ENCODE measurements at places on chromosomes 12 and 14.

DNA sequence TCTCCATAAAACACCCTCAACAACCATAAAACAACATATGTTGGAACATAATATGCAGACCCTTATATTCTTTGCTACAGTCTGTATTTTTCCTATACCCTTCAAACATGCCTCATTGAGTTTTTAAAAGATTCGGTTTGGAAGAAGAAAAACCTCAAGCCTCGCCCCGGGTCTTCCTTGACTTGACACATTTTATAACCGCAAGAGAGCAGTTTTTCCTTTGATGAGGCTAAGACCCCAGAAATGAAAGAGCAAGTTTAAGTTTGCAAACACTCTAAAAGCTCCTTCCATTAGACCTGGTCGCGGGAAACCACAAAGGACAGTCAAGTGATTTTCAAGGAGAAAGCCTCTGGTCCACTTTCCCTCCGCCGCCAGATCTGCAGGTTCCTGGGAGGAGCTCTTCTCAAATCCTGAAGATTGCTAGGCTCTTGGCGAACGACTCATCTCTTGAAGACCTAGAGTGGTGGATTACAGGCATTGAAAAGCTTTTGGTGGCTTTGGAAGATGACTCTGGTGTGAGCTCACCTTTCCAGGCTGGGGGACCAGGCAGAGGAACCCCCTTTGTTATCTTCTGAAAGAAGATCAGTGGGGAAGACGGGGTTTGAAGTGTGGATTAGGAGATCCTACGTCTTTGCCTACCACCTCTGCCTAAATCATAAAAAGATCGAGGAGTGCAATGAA lies at the start of gene ASCL4:
Gene ASCL4, plus strand, starts transcription at position 356 of the 681 bp plus-strand sequence. CDS start 515 bp downstream, outside the sequence.
- DNase-seq: no peak

GRCh38 chr14:95286645-95287044 lies 33.1 kb downstream of the CLMN start:
- DNase-seq: no peak

- no peak for DNase-seq
Measured at GRCh38 chr12:3542911-3543310, 51.9 kb downstream of the PRMT8 start.

DNA sequence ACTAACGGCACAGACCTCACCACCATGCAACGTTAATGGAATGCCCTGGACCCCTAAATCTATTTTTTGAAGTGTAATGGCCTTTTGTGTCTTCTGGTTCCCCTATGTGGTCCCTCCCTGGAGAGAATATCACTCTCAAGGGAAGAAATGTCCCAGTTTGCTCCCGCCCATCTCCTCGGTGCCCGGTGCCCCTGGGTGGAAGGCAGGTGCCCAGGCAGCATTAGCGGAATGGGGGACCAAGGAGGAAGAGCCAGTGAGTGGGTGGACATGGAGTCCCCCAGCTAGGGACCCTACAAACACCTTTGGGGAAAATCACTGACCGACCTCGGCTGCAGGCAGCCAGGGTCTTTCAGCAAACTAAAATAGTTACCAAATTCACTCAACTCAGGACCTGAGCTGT lies 212.1 kb upstream of the RTL1 start:
- DNase-seq: no peak

DNA sequence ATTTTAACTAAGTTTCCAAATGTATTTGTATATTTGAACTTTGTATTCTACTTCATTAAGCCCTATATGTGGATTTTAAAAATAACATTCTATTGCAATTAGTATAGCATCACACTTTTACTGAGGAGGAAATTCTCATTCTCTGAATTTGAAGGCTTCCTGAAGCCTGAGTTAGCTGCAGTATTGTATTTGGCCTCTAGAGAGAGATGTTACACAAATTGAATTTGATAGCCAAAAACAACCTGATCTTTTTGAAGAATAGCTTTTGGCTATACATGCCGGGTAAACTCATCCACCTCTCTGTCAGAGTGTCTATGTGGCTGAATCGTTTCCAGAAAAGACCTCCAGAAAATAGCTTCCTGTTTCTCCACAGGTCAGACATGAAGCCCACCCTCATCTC lies 316.5 kb upstream of the OR4E1 start:
- no peak for DNase-seq

DNA sequence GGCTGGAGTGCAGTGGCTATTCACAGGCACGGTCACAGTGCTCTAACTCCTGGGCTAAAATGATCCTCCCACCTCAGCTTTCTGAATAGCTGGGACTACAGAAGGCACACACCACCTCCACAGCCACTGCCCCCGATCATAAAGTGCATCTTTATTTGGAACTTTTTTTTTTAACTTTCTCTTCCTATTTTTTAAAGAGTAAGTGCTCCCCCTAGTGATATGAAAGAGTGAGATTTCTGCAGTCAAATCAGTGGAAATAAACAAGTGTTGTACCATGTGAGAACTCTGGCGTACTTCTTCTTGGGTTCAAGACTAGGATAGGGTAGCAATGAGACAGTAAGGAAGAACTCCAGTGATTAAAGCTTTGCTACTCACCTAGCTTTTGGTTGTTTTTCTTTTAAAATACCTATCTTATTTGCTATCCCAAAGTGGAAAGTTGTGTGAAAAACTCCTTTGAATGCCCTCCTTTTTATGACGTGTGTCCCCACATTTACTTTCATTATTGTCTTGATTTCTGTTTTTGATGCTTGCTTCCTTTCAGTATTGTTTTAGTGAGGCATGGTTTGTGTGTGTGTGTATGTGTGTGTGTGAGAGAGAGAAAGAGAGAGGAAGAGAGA lies 6.6 kb downstream of the PPP4R4 start:
- no peak for DNase-seq

DNA sequence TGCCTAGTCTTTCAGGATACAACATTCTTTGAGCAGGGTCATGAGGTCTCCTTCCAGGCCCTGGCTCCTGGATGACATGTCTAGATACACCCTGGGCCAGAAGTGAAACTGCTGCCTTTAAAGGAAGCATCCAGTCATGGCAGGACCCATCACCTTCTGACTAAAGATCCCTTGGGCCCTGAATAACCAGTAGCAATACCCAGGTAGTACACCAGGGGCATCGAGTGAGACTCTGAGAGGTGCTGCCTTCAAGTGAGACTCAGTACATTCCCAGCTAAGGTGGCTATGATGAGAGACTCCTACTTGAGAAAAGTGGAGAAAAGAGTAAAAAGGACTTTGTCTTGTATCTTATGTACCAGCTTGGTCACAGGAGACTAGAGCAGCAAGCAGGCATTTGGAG lies 23.5 kb downstream of the OR6C68 start:
- DNase-seq: no peak

GRCh38 chr12:46523863-46524770 lies 151.5 kb upstream of the SLC38A2 start:
- DNase-seq: peak; percentile 47

- DNase-seq: no peak
Measured at GRCh38 chr14:74840603-74841030, 35.3 kb downstream of the PROX2 start.

GRCh38 chr12:128611736-128612135 lies 212.0 kb downstream of the SLC15A4 start:
- DNase-seq: no peak

- no peak for DNase-seq
Measured at GRCh38 chr14:84071061-84071460, 1458.9 kb upstream of the FLRT2 start.

DNA sequence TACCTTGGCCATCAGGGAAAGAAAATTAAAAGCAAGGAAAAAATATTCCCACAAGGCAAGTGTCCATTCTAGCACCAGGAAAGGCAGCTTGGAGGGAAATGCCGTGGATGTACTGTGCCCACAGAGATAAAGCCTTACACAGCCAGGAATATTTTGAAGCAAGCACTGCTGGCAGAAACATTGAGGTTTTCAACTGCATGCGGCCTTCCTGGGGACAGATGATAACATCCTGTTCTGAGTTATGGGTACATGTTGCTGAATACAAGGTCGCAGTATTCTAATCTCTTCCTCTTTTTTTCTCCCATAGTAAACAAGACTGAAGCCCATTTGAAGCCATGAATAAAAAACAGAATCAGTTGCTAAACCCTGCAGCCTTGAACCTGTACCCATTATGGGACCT lies 197.1 kb downstream of the BTG1 start:
- no peak for DNase-seq

GRCh38 chr14:89667983-89668382 lies 250.9 kb upstream of the FOXN3 start:
- DNase-seq: no peak

DNA sequence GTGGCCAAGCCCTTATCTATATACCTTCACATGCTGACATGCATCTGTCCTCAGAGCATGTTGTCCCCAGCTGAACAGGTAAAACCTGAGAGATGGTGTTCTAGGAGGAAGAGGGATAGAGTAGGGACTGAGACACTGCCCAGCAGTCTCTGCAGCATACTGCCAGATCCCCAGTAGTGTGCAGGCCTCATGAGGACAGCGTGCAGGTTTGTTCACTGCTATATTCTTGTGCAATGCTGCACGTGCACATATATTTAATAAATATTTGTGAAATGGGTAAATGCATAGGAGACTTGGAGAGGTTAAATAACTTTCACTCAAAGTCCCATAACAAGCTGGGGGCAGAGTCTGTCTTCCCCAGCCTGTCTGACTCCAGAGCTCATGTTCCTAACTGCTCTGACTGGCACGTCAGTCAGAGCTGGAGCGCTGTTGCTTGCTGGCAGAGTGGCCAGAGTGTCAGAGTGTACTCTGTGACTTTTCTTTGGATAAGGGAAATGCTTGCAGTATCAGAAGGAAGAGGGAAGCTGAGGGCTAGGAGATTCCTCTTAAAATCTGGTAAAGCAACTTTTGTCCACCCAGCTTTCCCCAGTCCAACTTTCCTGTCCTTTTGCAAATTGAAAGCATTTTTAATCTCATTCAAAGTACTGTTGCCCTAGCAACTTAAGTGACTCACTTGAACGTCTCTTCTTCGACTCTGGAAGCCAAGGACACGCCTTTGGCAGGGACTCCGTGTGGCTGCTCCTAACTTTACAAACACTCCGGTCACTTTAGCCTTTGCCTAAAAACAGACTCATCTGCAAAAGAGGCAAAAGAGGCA lies 14.9 kb upstream of the POLR3B start:
- no peak for DNase-seq

DNA sequence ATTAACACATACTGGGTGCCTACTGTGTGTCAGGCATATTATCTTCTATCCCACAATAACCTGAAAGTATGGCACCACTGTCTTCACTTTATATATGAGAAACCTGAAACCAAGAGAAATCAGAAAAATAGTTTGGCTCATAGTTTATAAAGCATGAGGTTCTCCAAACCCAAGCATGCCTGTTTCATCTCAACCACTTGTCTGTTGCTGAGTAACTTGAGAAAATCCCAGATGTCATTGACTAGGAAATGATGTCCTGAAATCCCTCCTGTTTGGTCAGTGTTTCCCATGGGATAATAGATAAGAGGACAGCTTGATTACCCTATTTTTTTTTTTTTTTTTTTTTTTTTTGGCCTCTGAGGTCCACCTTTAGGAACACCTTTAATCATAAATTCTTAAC lies 2.6 kb upstream of the IFNG-AS1 start:
- no peak for DNase-seq

DNA sequence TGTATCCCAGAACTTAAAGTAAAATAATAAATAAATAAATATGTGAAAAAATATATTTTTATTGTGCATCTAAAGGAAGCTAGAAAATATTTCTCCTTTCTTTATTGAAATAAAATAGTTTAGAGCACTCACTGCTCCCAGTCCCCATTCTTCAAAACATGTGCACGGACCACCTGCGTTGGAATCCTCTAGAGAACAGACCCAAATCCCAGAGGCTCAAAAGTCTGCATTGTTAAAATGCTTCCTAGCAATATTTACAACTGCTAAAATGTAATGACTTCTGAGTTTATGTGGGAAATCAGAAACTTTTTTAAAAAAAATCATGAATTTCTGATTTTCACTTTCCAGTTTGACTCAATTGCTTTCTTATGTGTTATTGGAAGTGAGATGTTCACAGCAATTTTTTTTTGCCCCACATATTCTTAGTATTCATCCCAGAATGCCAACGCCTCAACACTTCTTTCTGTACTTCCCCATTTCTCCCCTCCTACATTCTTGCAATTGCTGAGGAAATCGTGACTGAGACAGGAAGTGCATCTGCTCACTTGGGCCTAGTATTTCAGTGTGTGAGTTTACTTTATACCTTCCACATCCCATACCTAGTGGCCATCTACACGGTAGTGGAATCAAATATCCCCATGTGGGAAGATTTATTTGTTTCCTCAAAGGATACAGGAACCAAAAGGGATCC lies 116.0 kb upstream of the FLRT2 start:
- no peak for DNase-seq

- DNase-seq: no peak
Measured at GRCh38 chr12:76784600-76785051, 20.7 kb downstream of the ZDHHC17 start.

- no peak for DNase-seq
Measured at GRCh38 chr12:13530966-13531365, 334.4 kb downstream of the EMP1 start.

DNA sequence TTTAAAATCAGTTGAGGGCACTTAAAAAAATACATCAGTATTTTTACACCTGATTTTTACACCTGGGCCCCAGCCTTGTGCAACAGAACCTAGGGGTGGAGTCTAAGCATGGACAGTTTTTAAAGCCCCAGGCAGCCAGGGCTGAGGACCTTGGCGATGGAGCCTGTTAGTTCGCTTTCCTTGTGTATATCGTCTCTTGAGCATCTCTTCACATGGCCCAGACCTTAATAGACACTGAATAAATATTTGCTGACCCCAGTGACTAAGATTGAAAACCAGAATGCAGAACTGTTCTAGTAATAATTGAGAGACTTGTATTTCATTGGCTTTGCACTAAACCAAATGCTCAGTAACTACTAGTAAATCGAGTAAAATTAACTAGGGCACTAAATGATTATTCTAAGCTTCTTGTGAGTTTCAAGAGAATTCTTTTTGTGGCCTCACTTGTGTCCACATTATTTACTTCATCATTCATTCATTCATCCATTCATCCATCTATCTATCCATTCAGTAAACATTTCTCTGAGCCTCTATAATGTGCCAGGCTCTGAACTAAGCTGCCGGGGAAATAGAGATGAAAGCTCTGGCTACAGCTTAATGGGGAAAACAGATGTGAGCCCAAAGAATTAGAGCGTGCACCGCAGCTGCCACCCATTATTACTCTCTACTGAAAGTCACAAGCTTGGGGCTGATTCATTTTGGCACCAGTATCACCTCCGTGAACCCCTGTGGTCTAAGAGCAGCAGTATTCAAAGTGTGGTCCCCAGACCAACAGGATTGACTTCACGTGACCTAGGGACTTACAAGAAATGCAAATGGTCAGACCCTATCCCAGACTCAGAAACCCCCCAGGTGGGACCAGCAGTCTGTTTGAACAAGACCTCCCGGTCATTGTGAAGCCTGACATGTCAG lies 30.7 kb upstream of the BCL7A start:
- peak; percentile 25 for DNase-seq

- DNase-seq: no peak
Measured at GRCh38 chr12:58961906-58962305, 41.6 kb upstream of the LRIG3 start.
